ENCODE measurements at places on chromosomes 2 and 18.

- DNase-seq = peak; percentile 42
Observed at GRCh38 chr2:151159109-151159662, 102.5 kb downstream of the RBM43 start.

DNA sequence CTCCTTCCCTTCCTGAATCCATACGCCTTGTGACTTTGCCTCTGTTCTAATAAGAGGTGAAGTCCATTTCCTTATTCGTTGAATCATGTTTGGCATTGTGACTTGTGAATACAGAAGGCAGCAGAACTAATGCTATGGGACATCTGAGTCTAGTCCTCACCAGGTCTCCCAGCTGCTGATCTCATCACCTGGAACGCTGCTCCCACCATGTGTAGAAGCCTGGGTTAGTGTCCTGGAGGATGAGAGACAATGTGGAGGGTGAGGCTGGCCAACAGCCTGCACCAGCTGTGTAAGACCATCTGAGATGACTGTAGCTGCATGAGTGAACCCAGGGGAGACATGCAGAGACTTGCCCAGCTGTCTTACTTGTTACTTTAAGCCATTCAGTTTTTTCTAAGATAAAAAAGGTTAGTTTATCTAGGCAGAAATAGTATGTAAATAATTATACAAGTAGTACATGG, 3.5 kb upstream of the HAAO start:
- no peak for DNase-seq

DNA sequence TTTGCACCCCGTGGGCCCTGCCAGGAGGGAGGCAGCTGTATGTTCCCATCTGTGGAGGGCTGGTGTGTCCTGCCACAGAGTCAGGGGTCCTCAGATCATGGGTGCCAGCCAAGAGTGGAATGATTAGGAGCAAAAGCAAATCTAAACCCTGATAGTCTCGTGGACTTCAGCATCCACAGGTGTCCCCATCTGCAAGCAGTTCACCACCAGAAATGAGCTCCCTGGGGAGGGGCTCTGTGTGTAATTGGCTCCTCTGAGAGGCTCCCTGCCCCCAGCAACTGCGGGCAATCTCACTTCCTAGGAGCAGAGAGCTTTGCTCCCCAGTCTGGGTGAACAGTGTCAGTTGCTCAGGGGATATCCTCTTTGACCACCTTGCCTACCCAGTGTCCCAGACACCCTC, 78.1 kb downstream of the HNRNPLL start:
- DNase-seq = no peak

DNA sequence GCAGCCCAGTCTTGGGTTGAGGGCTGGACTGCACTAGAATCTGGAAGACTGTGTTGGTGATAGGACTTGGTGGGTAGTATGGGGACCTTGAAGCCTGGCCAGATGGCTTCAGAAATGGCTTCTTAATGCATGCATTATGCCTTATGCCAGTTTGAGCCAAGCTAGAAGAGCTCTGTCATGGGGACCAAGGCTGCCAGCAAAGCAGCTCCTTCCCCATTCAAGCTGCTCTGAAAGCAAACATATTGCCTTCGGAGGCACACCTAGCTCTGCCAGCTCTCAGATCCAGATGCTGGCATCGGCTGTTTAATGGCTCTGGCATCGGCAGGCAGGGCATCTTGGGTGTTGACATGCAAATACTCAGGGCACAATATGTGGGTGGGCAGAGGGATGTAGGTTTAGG, 59.0 kb upstream of the IGFBP5 start:
- DNase-seq = no peak

- DNase-seq = no peak
Observed at GRCh38 chr18:7198326-7198725, 32.6 kb upstream of the LRRC30 start.

GRCh38 chr2:152861349-152861942, 143.0 kb downstream of the ARL6IP6 start:
- DNase-seq = no peak

DNA sequence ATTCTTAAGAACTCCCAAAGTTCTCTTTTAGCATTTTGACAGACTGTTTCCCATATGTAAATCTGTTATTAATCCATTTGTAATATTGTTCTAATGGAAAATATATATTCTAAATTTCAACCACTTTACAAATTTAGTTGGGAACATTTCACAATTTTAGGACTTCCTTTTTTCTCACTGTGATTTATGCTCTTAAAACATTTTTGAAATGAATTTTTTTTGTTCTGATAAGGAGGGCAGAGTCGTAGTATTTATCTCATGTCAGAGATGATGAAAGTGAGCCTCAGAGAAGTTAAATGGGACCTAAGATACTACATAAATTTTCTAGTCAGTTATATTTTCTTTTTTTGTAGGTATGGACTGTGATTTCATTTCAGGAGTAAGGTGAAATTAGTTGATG, 26.6 kb downstream of the RASGRP3 start:
- no peak for DNase-seq

- DNase-seq = no peak
Observed at GRCh38 chr2:40440835-40441234, 11.1 kb downstream of the SLC8A1 start.

GRCh38 chr18:75799449-75800330, 372.2 kb upstream of the SMIM21 start:
- DNase-seq = no peak

DNA sequence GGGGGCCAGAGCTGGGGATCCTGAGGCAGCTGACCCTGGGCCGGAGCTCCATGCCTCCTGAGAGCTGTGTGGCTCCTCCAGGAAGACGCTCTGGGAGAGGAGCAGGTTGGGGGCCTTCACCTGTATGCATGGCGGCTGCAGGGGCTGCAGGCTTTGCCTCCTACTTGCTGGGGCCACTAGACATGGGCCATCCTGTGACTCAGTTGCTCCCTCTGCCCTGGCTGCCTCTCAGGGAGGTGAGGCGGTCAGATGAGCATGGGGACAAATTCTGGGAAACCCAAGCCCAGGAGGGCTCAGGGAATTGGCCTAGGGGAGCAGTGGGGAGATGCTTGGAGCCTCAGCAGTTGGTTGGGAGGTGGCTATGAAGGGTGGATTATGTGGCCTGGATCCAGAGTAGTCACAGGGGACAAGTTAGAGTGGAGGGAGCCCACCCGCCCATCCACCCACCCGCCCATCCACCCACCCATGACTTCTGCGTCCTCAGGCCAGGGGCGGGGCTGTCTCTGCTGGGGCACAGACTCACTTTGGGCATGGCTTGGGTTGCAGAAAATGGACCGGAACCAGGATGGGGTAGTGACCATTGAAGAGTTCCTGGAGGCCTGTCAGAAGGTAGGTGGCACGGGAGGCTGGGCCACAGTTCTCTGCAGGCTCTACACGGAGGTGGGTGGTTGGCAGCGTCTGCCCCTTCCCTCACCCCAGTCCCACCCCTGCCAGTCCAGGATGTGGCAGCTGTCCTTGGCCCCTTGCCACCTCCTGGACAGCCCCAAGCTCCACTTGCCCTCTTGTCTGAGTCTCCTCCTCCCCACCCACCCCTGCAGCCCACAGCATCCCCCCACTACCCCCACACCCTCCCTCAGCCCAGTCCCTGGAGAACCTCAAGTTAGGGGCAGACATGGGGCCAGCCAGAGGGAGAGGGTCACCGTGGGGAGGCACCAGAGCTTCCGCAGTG, 19.5 kb upstream of the FAHD2A start:
- DNase-seq = no peak

GRCh38 chr2:178195390-178196166, 1.3 kb downstream of the OSBPL6 start:
- DNase-seq = no peak

GRCh38 chr18:12336171-12336613, 28.2 kb downstream of the TUBB6 start:
- no peak for DNase-seq

DNA sequence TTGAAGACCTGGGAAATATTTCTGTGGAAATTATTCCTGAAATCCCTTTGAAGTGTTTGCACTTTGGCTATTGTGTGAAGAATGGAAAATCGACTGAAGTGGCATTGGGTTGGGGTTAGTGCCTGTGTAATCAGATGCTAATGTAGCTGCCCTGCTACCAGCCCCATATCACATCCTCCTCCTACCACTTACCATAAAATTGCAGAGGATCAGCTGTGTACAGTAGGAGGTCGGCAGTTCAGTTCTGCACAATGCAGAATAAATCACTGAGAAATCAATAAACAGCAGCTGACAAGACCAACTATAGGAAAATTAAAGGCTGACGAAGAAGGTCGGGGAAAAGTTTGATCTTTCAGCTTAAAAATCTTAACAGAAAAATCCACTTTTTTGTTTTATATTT, 440.9 kb downstream of the PTPRM start:
- DNase-seq = no peak

DNA sequence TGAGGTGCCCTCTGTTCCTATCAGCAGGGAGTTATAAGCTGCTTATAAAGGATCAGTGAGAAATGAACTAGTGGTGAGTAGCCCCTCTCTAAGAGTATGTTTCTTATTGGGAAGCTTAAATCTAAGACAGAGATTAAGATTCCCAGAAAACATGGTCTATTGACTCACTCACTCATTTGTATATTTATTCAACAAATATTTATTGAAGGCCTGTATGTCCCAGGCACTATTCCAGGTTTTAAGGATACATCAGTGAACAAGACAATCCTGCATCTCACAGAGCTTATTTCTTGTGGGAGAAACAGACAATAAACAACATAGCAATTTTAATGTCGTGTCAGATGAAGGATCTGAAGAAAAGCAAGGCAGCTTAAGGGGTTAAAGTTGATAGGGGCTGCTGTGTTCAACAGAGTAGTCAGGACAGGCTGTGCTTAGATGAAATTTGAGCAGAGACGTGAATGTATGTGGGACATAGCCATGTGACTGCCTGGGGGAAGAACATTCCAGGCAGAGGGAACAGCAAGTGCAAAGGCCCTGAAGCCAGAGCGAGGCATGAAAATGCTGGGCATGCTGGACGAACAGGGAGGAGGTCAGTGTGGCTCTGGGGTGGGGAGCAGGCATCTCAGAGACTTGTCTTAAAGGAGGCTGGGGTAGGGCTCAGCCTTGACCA, 14.8 kb upstream of the PSD4 start:
- no peak for DNase-seq

DNA sequence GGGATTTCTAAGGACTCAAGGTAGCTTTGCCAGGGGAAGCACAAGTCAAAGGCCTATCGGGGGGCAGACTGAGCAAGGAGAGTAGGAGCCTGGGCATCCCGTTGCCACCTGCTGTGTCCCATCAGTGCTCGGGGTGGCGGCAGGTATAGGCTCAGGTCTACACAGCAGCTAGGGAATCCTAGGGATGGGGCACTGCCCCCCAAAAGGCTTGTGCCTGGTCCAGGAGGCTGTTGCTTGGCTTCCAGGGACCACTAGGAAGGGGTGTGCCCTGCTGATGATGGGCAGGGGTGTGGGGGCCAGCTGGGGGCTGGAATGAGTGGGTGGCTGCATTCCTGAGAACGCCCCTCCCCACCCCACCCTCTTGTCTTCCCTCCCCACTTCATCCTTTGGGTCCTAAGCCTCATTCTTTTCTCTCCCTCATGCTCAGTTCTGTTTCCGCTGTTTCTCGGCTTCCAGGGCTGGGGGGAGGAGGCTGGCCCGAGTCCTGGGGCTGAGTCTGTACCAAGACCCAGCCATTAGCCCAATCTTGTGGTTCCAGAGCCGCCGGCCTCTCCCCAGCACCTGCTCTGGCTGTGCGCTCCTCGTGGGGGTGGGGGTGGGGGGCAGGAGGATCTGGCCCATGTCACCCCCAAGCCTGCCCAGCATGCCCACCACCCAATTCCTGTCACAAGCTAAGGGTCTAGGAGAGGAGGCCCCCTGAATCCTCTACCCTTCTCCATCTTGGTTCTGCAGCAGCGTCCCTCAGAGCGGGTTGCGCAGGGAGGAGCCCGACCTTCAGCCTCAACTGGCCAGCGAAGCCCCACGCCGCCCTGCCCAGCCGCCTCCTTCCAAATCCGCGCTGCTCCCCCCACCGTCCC, 12.8 kb downstream of the SPEG start:
- no peak for DNase-seq

DNA sequence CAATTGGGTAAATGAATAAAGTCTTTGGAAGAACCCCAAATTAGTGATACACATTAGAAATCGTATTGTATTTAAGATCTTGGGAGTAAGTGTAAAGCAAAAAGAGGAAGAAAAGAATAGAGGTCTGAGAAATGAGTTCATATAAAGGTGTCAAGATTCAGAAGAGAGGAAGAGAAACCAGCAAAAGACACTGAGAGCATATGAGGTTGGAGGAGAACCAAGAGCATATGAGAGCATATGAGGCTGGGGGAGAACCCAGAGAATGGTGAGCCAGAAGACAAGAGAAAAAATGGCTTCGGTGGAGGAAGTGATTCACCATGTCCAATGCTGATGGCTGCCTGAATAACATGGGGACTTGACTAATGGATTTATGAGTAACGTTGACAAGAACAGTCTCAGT, 620.1 kb upstream of the GCFC2 start:
- no peak for DNase-seq

- DNase-seq = no peak
Observed at GRCh38 chr2:139585101-139585500, 804.9 kb upstream of the NXPH2 start.

DNA sequence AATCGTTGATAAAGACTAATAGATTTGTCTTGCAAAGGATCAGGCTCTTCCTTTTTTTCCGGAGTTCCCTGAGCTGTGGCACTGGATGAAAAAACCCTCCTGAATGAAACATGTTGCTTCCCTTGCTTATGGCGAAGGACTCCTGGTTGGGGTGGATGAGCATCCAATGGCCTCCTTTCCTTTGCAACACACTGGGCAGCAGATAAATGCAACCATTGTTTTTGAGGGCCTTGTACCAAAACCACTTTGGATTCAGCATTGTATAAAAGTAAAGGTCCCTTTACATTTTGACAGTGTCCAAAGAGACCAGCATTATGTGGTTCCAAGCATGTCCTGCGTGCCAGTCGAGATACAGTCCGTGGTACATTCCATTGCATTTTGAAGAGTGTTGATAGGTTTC, 44.7 kb downstream of the FAM210A start:
- no peak for DNase-seq

DNA sequence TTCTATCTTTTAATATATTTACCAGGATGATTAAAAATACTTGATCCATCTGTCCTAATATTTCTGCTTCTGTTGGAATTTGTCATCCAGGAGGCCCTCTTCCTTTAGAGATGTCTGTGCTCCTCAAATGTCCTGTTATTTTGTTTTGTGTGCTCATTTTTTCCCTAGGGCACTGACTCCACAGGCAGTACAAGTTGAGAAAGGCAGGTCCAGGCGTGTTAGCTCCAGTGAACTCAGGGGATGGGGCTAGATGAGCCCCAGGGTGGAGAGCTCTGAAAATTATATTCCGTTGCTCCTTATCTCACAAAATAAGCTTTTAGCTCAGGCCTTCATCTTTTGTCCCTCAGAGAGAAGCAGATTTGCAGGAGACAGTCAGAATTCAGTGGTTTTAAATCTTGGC, 105.7 kb downstream of the SLC4A3 start:
- no peak for DNase-seq
